T-helper 2 cell treated with Interferon-gamma antibody and Interleukin-4, amounts not matched to agents 5 μg/mL and 100 μg/mL, for 36 hours (primary cell): ENCODE measurements at places on chromosomes 3 and 15.

DNA sequence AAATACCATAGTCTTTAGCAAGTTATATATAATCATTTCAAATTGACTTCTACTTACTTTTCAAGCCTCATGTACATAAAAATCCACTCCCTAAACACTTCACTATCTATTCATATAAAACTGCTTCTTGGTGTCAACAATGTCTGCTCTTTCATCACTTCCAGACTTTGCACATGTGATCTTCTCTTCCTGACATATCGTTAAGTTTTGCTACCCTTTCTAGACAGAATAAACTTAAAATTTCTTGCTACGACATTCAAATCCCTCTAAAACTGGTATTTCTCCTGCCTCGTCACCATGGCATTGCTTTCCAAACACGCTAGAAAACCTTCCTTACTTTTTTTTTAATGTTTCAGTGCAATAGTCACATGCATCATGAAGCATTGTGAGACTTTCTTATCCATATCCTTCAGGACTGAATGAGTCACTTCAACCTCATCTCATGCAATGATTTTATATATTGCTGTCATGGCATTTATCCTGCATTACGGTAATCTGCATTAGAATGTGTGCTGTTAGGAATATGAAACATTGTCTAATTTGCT lies 122.8 kb downstream of the GMNC start:
- no peak for DNase-seq

DNA sequence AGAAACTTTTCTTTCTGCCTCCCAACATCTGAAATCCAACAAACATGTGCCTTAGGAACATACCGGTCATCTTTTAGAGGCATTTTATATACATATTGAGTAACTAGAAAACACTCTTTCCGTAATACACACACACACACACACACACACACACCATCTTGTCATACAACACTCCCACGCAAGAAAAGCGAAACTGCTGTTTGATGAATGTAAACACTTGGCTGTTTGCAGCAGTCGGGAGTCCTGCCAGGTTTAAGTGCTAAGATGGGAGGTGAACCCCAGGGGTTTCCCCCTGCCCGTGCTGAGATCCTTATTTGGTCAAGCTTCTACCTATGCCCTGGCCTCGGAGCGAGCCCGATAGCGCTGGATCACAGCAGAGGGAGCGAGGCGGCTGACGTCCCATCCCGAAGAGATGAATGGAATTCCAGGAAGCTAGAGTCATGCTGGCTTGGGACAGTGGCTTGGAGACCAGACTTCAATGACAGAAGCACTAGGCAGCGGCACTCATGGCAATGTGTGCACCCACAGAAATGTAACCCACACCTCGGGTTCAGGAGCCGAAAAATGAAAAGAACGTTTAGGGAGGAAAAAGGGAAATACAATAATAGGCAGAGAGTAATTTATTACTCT lies 1.3 kb upstream of the THBS1 start:
- DNase-seq = no peak

DNA sequence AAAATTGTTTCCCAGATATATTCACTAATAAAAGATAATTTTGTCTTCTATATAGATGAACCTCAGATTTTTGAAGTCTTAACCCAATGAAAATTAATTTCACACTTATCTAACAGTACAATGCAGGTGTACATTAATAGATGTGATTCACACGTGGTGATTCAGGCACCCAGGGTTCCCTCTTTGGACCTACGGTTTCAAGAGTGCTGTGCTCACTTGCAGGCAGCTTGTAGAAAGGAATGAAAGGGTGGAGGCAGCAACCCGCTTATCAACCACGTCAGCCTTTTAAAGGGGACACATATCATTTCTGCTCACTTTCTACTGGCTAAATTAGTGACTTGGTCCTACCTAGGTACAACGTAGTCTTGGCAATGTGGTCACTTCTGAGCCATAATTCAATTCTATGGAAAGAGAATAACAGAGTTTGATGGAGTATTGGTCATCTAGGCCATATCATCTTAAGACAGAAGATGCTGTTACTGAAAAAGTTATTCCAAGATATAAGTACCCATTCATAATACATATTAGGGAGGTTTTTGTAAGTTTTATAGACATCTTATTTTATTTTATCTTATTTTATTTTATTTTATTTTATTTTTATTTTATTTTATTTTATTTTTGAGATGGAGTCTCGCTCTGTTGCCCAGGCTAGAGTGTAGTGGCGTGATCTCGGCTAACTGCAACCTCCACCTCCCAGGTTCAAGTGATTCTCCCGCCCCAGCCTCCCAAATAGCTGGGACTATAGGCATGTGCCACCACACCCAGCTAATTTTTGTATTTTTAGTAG lies 37.9 kb downstream of the ACP3 start:
- DNase-seq = no peak

DNA sequence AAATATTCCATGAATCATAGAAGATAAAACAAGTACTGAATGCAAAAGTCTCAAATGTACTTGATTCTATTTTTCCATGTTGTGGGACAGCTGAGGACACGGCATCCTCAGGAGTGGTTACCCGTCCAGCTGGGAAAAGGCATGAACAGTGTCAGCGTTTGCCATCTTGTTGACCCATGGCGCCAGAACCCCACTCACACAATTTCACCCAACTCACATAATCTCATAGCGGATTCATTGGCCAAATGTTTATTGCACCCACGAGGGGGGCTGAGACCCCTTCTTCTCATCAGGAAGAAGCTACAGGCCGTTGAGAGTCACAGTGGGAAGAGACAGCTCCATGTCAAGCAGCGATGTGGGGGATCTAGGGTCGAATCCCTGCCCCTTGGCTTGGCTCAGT lies 72.9 kb downstream of the OCA2 start:
- DNase-seq = no peak

DNA sequence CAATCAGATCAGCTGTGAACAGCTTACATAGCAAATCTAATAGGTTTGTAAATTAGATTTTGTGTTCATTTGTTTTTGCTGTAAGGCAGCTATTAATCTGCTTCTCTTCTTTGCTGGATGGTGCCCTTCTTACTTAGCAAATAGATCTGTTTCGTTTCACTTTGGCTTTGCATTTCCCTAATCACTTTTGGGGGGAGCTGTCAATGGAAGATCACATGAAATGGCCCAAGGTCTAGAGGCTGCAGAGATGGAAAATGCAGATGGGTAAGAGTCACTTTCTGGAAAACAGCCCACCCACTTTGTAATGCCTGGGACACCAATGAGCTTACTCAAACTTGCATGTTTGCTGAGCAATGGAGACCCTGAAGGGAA lies 36.4 kb downstream of the ST8SIA2 start:
- DNase-seq = no peak

- DNase-seq = no peak
Measured at GRCh38 chr3:186487819-186488218, 56.4 kb downstream of the CRYGS start.

GRCh38 chr3:150414959-150415358 lies 6.9 kb downstream of the TSC22D2 start:
- no peak for DNase-seq

DNA sequence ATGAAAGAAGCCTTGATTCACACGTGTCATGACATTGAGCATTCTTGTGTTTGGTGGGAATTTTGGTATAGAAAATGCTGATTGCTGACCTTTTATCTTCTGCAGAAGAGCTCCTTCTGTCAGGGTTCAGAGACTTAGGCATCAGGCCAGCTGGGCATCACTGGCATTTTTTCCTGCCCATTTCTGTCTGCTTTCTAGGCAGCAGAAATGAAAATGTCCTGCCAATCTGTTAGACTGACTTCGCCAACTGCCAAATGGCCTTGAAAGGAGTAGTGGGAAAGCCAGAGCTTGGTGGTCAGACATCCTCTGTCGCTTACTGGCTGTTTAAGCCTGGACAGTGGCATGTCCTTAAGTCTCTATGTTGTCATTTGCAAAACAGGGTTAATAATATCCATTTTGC lies 57.4 kb downstream of the EEFSEC start:
- DNase-seq = no peak

GRCh38 chr3:175857666-175858270 lies 998.6 kb downstream of the NAALADL2 start:
- DNase-seq = no peak

GRCh38 chr3:140332131-140332530 lies 345.7 kb upstream of the TRIM42 start:
- DNase-seq = no peak

GRCh38 chr3:65490114-65490513 lies 548.6 kb downstream of the MAGI1 start:
- DNase-seq = no peak

DNA sequence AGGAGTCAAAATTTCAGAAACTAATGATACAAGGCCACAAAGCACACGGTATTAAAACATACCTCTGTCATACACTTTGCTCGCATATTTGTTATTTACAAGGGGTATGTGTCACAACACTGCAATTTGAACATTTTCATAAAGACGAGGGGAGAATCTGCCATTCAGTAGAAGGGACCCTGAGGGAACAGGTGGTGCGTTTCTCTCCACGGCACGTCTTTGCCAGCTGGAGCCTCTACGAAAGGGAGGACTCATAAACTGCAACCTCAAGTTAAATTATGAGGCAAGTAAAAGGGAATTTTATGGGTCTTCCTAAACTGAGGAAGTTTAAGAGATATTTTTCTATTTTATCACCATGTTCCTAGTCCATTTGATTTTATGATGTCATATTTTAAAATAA lies 19.1 kb downstream of the ATP10A start:
- no peak for DNase-seq

DNA sequence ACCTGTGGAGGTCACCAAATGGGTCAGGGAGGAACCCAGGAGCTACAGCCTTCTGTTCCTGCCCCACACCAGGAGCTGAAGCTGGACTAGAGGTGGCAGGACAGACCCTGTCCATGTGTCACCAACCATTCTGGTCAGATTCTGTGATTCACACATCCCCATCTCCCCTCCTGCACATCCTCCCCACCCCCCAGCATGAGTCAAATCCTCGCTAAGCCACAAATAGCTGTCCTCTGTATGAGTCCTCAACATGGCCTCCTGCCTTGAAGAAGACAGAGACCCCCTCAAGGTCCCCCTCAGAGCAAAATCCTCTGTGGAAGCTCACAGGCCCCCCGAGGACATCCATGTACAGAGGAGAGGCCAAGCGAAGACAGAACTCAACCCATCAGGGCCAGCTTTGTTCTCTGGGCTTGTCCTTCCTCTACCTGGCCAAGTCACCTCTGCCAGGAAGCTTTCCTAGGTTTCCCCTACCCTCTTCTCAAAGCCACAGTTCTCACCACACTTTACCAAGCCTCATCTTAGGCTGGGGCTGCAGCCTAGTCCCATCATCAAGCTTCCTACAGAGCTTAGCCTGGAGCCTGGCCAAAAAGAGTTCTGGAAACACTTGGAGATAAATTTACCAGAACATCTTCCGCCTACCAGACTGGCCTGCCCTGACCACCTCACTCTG lies 17.1 kb downstream of the CACNA2D2 start:
- DNase-seq = no peak

DNA sequence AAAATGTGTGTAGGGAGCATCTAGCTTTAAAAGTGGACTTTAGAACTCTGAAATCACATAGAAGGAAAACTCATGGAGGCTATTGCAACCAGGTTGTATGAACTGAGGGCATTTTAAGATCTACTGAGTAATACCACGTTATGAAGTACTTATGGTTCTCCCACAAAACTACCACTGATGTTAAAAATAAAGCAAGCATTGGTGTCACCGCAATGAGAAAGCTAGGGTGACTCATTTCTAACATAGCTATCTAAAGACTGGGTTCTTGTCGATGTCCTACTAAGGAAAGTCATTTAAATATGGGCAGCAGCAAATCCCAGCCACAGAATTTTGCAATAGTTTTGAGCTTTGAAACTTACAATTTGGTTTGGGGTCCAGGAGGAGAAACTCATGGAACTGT lies 584.8 kb downstream of the DIPK2A start:
- no peak for DNase-seq

DNA sequence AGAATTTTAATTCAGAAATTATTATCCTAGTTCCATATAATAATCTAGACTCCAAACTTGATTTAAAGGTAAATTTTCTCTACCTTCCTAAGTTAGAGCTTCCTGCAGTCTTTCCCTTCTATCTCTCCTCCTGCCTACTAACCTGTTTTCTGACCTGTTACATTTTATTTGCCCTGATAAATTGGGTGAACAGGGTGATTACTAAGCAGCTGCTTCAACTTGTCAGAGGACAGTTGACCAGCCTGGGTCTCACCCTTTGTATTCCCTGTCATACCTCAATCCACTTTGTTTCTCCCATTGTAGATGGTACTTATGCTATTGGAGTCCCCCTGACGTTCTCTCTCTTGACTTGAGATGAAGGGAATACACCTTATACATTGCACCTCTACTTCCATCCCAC lies 28.4 kb upstream of the MYRIP start:
- no peak for DNase-seq

DNA sequence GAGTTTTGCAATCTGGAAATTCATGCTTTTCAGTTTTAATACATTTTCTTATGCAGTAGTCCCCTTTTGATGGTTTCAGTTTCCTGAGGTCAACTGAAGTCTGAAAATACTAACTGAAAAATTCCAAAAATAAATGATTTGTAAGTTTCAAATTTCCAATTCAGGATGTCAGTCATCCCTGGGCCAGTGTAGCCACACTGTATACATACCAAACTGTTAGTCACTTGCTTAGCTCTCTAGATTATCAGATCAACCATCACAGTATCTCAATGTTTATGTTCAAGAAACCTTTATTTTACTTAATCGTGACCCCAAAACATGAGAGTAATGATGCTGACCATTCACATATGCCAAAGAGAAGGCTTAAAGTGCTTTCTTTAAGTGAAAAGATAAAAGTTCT lies 715.5 kb downstream of the GBE1 start:
- no peak for DNase-seq

DNA sequence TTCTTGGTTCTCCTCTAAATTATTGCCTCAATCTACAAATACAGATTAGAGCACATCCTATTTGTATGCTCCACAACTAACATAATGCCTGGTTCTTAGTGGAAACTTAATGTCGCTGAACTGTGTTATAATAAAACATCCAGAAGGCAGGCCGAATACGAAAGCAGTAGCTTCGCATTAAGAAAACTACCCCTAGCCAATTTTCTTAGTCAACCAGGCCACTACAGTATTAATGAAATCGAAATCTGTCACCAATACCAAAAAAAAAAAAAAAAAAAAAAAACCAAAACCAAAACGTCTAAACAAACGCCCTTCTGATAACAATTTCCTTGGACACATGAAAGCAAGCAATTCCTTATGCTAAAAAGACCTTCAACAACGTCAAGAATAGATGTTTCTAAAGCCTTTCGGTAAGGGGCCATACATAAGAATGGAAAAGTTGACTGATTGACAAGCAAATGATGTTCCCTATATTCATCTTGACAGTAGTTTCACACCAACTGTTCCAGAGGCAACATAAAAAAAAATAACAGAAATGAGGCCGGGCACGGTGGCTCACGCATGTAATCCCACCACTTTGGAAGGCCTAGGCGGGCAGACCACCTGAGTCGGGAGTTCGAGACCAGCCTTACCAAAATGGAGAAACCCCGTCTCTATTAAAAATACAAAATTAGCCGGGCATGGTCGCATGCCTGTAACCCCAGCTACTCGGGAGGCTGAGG lies 1.3 kb downstream of the DENND6A start:
- DNase-seq = peak; percentile 20

DNA sequence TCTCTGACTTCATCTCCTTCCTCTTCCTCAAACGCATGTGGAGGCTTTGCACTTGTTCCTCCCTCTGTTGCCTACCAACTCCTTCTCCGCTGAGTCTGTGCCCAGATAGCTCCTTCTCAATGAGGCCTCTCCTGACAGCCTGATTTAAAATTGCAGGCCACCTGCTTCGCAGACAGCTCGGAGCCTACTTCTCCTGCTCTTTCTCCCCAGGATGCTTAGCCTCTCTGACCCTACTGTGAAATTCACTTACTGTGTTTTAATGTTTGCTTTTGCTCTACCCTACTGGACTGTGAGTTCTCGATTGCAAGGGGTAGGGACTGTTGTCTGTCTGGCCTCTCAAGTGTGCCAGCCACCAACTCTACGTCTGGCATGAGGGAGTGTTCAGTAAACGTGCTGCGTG lies 83.4 kb downstream of the EEFSEC start:
- DNase-seq = no peak
